ENCODE measurements at places on chromosomes 2 and 18.

DNA sequence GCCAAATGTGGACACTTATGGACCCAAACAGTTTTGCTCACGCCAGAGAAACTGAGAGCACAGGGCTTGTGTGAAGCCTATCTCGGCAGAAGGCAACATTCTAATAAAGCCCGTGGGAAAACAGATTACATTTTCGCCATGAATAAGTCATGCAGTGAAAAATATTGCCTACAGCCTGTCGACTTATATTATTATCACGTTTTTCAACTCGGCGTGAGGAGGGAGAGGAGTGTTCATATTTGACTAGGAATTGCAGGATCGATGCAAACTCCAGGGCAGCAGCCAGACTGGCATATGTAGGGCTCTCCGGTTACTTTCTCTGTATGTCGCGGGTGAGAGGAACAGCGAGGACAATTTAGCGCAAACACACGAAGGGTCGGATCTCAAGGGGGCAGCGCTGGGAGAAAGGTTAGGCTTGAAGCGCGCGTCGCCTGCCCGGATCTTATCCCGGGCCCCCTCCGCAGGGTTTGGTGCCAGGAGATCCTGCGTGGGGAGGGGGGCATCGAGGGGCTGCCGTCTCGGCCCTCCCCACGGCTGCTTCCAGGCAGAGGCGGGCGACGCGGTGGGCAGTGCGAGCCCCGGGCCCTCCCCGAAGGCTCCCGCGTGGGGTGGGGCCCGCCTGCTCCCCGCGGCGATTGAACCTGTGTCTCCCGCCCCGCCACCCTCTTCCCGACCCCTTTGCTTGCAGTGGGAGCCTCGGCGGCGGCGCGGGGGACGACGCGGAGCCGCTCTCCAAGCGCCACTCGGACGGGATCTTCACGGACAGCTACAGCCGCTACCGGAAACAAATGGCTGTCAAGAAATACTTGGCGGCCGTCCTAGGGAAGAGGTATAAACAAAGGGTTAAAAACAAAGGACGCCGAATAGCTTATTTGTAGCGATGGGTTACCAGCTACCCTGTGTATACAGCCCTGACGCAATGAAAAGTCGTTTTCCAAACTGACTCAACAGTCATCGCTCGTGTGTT lies 4.4 kb downstream of the ADCYAP1 start:
- DNase-seq = no peak

DNA sequence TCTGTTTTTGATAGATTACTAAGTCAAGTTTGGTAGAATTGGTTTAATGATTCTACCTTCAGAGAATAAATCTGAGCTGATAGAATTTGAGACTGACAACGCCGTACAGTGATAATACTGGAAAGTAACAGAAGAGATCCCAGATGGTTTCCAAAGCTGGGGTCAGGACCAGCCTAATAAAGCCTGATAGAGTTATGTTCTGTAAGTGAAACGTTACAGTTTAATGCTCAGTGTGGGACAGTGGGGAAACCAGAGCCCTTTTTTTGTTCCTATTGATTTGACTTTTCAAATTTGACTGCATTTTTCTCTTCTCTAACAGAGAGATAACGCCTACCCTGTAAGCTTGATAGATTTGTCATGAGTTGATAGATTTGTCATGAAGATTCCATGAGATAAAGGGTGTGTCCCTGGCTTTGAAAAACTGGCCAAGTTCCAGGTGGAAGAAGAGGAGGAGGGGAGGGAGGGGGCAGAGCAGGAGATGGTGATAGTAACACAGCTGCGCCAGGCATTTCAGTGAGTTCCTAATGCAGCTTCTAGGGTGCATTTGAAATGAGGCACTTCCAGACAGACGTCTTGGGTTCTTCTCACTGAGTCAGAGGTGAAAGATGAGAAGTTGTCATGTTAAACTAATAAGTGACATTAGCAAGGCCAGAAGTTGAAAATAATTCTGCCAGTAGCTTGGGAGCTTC lies 65.1 kb downstream of the CERS6 start:
- DNase-seq = peak; percentile 56

GRCh38 chr2:55781542-55781941 lies 87.9 kb upstream of the PNPT1 start:
- no peak for DNase-seq

- no peak for DNase-seq
Observed at GRCh38 chr18:69002233-69002632, 204.4 kb downstream of the CCDC102B start.

- DNase-seq = no peak
Observed at GRCh38 chr18:8423051-8423557, 186.1 kb upstream of the RAB12 start.

DNA sequence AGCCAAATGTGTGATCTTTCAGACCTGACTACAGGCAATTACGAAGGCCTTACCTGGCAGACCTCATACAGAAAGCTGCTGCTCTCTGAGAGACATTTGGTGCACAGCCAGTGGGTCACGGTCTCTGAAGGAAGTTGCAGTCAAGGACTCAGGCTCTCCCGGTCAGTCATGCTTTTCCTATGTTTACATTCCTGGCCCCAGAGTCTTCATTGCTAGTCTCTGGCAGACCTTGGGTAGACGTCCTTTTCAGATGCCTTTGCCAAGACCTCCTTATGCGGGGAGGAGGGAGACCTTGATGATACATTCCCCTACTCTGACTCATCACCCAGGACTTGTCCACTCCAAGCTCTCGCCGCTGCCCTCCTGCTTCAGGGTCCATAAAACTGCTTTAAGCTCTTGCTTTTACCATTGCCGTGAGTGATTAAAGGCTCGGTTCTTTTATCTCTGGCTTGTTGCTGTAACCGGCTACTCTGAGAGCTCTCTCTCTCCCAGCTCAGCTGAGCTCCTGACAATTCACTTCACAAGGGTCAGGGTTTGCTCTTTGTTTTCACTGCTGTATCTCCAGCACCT lies 62.0 kb upstream of the SLC35F5 start:
- DNase-seq = no peak

DNA sequence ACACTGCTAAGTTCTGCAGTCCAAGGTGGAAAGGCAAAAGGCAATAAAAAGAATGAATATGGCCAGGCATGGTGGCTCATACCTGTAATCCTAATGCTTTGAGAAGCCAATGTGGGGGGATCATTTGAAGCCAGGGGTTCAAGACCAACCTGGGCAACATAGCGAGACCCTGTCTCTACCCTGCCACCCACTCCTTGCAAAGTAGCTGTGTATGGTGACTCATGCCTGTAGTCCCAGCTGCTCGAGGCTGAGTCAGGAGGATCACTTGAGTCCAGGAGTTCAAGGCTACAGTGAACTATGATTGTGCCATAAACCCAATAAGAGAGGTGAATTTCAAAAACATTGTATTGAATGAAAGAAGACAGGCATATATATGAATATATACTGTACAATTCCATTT lies 2.4 kb downstream of the MYL12B start:
- DNase-seq = peak; percentile 26

GRCh38 chr2:62074233-62074632 lies 121.7 kb upstream of the B3GNT2 start:
- no peak for DNase-seq

DNA sequence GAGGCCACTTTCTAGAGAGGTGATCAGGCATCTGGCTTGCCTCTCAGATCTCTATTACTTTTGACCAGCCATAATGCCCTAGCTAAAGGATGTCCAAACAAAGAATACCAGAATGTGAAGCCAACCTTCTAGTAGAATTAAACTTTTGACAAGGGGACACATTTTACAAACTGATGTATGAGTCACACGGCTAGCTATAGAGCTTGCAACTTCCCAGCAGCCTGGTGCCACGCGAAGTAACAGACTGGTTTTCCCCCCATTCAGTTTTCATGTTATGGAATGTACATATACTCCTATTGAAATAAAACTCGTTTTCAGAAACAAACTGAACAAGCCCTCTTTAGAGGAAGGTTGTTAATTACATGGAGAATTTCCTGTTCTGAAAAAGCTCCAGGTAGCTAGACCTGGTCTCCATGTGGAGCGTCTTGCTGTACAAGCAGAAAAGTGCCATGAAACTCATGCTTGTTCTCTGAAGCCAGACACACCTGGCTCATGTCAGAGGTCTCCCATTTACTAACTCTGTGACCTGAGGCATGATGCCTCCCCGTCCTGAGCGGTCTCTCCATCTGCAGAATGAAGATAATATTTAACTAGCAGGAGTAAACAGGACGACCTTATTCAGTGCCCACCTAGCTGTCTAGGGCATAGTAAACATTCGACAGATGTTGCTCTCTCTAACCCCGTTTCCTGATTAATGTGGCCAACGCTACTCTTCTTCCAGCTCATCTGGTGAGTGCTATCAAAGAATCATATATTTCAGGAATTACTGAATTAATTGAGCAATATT lies 81.5 kb upstream of the MAP3K20 start:
- DNase-seq = no peak

DNA sequence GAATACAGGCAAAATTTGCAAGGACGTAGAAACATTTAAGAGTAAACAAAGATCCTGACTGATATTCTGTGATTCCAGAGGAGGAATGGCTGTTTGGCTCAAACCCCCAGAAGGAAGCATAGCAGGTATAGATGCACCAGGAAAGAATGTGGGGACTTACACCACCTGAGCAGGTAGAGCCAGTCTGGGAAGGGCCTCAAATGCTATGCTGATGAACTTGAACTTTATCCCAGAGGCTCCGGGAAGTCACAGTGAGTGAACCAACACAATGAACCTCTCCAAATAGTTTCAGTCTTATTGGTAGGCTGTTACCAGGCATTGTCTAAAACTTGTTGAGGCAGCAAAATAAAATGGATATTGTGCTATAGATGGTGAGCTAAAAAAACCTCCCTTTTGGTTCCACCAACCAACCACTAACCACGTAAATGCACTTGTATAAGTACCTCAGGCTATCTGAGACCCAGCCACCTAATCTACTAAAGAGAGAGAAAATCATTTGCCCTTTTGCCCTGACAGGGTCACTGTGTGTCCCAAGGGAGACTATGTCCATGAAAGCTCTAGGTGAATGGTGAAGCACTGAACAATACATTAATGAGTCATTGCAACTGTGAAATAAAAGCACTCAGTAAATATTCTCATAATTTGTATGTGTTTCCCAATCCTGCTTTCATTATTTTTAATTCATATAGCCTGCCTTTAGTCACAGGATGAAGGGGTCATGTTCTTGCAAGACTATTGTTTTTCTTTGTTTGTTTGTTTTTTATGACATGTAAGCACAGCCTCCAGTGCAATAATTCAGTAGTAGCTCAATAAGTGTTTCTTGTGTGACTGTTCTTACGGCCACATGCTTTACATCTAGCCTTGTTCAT lies 911.6 kb downstream of the EPHA4 start:
- DNase-seq = no peak

DNA sequence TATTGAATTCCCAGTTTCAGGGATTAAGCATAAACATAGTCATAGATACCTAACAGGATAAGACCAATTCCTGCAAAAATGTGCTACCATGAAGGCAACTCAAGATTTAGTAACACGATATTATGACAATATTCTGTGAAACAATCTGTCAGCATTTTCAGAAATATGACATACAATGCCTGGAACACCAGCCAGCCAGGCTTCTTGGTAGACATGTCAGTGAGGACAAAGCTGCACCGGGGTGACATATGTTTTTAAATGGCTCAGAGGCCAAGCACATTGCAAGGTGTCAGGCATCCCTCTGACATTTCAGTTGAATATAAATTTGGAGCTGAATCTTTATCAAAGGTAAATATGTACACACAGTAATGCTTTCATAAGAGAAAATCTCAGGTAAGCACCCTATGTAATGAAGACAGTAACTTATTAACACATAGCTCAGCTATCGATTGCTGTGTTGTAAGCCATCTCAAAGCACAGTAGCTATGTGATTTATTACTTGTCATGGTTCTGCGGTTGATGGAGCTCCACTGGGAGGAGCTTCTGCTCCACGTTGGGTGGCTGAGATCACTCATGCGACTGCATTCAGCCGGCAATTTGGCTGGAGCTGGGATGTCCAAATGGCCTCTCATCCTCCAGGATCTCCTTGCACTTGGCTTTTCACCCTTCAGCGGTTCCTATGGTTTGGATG lies 31.9 kb upstream of the EML6 start:
- DNase-seq = no peak

DNA sequence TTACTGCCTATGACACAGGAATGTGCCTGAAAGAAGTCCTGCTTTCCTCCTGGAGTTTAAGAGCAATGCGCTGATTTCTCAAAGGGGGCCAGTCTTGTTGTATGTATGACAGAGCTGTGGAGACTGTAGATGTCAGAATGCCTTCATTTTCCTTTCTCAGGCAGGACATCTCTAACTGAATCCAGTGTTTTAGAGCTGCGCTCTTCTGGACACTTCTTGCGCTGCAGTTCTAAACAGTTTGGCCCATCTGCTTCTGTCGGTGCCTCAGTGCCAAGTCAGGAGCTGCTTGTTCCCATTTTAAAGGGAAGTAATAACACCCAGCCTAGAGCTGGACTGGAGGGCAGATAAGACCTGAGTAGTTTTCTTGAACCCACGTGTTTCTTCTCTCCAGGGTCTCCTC lies 91.4 kb downstream of the ESCO1 start:
- DNase-seq = no peak

GRCh38 chr18:74849301-74849700 lies 251.6 kb downstream of the ZNF407 start:
- DNase-seq = no peak

All from hematopoietic multipotent progenitor cell treated with erythropoietin and hydrocortisone succinate and interleukin-3 and kit ligand, for 8 days (in vitro differentiated cells).